ENCODE measurements at places on chromosomes 11 and 22.
A peak's percentile ranks its signal among the peaks of the same experiment; 100 is the strongest.

DNA sequence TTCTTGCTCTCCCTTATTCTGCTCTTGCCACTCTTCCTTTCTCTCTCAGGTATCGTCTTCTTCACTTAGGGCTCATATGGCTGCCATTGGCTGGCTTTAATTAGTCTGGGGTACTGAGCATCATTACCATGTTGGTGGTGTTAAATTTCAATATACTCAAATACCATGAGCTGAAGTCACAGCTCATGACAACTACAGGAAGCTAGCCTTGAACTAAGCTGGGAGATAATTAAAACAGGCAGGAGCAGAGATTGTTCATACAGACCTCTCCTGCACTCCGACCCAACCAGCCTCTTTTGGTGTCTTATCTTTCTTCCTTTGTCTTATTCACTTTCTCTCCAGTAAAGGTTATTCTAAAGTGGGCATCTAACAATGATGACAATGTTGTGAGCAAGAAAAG lies 130.9 kb upstream of the BLID start:
- no peak for DNase-seq

DNA sequence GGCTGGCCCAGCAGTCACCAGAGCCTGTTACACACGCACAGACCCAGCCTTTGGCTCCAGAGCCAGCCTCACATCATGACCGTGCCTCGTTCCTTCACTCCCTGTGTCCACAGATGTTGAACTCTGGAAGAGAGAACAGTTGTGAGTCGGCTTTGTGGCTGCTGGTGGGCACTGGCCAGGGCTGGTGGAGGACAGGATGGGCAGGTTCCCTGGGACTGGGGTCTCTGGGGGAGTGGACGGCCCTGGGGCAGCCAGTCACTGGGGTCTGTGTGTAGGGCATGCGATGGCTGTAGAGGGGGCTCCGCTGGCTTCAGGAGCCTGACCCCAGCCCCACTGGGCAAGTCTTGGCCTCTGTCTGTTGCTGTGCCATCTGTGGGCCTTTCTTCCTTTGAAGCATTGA lies 1070.1 kb downstream of the BRD1 start:
- DNase-seq = no peak

DNA sequence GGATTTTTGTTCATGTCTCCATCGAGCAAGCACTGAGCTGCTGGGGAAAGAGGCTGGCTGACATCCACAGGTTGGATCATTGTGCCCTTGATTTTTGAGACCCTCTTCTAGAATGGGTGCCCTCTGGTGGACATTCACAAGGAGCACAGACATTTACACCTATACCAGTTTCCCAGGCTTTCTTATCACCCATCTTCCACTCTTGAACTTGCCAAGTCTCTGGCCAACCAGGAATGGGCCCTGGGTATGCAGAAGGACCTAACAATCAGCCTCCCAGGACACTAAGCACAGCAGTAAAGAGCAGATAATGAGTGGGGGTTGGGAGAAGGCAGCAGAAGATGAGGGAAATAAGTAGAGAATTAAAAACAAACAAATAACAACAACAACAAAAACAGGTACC lies 5.7 kb upstream of the INTS4 start:
- peak; percentile 93 for DNase-seq

GRCh38 chr11:20522536-20522935 lies 76.9 kb upstream of the SLC6A5 start:
- no peak for DNase-seq

- DNase-seq = peak; percentile 48
Observed at GRCh38 chr11:117096201-117096991, 1.8 kb downstream of the SIK3 start.

- no peak for DNase-seq
Observed at GRCh38 chr11:3971756-3972404, 116.4 kb downstream of the STIM1 start.

- DNase-seq = peak; percentile 20
Observed at GRCh38 chr11:11381471-11382105, 28.5 kb upstream of the CSNK2A3 start.

- no peak for DNase-seq
Observed at GRCh38 chr11:93842461-93842860, 8.0 kb downstream of the VSTM5 start.

DNA sequence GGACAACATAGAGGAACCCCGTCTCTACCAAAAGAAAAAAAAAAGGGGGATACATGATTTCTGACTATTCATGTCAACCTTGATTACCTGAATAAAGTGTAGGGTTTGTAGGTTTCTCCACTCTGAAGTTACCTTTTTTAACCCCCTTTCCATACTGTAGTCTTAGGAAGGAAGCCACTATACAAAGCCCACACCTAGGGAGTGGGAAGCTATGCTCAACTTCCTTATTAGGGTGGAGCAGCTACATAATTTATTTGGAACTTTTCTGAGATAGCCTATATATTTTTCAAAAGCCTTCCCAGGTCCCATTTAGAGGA lies 582 bp upstream of the ATP6V1E1 start:
- DNase-seq = no peak

GRCh38 chr11:46369458-46370152 lies 11.9 kb upstream of the MDK start:
- DNase-seq = peak; percentile 70

Measured in DMS53 (cell line).